ENCODE measurements at places on chromosomes 5 and 9.
A peak's percentile ranks its signal among the peaks of the same experiment; 100 is the strongest.

DNA sequence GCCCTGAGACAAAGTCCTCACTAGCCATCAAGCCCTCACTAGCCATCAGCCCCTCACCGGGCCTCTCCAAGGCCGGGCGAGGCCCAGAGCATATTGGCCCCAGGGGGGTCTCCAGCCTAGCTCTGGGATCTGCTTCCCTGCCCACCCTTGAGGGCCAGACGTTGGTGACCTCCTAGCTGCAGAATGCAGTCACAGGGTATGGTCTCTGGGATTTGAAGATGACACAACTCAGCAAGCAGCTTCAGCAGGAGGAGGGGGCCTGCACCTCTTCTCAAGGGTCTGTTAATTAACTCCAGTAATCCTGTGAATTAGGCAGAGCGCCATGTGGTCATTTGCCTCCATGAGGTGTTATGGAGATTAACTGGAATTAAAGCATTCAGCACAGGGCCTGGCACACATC, 116.9 kb upstream of the SPOCK1 start:
- no peak for DNase-seq

DNA sequence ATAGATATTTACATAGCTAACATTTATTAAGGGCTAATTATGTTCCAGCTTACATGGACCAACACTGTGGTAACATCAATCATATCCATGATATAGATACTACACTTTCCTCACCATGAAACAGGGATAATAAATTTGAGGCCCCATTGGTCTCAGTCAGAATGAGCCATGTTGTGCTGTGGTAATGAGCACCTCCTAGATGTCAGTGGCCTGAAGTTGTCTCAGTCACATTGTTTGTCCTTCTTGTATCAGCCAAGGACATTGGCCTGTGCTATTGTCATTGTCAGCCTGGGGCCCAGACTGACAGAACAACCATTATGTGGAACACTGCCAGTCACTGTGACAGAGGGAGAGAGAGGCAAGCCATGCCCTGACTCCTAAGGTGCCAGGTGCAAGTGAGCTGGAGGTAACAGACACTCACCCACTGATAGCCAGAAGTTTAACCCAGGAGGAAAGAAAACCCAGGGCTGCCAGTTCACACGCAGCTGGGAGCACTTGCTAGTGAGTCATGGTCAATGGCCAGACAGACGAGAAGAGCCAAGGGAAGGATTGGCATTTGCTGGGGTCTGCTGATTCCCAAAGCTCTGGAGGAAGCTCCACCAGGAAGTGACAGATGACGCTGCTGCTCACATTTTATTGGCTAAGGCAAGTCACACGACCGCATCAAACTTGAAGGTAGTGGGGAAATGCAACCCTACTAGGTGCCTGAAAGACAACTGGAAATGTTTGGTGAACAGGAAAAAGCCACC, 224.2 kb downstream of the MELK start:
- no peak for DNase-seq

GRCh38 chr9:112069318-112070169, 105.6 kb downstream of the SUSD1 start:
- no peak for DNase-seq

DNA sequence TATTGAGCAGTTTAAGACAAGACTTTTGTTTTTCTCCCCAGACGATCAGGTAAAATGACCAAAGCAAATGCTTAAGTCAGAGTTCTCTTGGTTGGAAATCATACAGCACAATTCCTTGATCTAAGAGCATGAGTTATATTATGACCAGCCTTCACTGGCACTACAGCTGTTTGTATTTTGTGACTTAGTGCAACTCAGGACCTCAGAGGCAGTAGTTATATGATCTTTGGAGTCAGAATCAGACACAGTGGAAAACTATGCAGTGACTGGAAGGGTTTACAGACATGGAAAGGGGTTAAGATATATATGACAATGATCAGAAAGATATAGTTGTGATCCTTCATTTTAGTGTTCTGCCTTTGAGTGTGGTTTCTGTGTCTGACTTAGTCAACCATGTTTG, 24.3 kb downstream of the RAD23B start:
- no peak for DNase-seq

- peak; percentile 40 for DNase-seq
Observed at GRCh38 chr5:1004461-1005248, 3.9 kb upstream of the NKD2 start.

- no peak for DNase-seq
Observed at GRCh38 chr5:34866989-34867471, 28.1 kb downstream of the TTC23L start.

- no peak for DNase-seq
Observed at GRCh38 chr9:122723690-122724089, at the start of gene OR1L4. TSS of gene OR1L4 (plus strand) at chr9:122723990. CDS start at chr9:122723990, 0 bp downstream.

DNA sequence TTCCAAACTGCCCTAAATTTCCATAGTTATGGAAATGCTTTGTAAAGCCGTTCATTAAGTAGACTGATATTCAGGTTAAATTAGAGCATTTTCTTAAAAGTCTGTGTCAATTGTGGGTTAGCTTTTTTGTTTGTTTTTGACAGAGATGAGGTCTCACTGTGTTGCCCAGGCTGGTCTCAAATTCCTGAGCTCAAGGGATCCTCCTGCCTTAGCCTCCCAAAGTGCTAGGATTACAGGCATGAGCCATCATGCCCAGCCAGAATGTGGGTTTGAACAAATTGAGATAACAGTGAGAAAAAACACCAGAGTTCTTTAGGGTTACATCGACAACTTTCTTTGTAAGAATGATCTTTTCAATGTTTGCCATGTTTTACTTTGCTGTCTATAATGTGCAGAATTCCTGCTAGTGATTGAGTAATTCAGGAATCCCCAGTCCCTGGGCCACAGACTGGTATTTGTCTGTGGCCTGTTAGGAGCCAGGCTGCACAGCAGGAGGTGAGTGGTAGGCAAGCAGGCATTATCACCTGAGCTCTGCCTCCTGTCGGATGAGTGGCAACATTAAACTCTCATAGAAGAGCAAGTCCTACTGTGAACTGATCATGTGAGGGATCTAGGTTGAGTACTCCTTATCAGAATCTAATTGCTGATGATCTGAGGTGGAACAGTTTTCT, 80.5 kb downstream of the RAI14 start:
- DNase-seq, result peak; percentile 64

- DNase-seq, result no peak
Observed at GRCh38 chr5:179123109-179123426, 62.9 kb downstream of the ZNF354C start.
